ENCODE measurements at places on chromosomes 12 and 14.

- no peak for DNase-seq
These were observed 48.3 kb downstream of the SFSWAP start for GRCh38 chr12:131759176-131759575.

DNA sequence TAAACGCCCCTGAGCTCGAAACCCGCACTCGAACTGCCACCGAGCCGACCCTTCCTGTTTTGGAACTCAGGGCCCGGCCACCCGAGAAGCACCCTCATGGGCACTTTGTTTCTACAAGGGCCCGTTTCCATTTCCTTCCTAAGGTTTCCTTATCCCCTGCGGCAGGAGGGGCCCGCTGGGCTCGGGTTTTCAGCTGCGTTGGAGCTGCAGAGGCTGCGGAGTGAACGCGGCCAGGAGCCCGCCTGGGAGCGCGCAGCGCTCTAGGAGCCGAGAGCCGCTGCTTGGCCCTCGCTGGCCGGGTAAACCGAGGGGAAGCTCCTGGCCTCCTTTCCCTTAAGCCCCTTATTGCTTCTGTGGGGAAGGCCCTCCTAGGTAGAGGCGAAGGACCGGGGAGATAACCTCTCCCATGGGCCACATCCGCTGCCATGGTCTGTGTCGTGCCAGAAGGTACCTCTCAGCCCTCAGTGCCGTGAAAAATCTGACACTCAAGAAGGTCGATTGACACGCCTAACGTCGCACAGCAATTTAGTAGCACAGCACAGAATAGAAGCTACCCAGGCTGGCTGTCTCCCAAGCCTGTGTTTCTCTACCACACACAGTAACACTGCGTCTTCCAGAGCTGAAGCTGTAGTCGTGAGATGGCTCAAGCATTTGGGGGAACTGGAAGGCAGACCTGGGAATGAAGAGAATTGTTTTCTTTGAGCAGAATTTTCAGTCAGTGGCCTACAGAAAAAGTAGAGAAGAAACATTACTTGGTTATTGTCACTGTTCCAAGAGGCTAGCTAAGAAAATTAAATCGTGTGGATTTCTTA is 12.9 kb upstream of the CALM1 start:
- peak; percentile 53 for DNase-seq

DNA sequence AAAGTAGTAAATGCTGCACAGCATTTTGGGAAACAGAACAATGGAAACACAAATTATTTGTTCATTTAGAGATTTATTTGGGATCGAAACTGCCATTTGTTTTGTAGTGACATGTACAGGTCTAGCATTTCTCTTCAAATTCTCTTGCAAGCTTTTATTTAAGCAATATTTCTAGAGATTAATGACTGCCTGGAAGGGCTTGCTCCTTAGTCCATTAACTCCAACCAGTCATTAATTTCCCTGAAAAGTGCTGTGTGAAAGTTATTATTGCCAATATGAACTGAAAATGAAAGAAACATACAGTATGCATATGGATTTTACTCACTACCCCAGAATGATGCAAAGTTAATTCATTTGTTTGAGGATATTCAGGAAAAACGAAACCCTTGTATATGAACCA is 1349.6 kb upstream of the FLRT2 start:
- no peak for DNase-seq

DNA sequence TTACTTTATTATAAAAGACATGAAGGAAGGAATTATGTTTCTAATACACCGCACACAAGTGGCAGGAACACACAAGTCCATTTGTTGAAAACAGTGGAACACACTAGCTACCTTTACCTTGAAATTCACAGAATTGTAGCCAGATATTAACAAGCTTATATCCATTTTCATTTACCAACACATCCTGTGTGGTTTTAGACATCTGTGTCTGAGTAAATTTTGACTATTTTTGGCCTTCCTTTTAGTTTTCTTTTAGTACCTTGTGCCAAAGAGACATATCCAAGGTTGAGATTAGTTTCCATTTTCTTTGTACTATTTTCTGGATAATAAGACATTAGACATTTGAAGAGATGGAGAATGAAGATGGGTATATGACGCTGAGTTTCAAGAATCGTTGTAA is at the start of gene KLRF2:
TSS of gene KLRF2 (plus strand) at position 244 of the 400 bp plus-strand sequence. CDS start at position 351, 107 bp downstream.
- DNase-seq, result no peak

GRCh38 chr12:2009623-2010022 is 5.4 kb upstream of the DCP1B start:
- DNase-seq, result no peak

All from AG10803 (cell line).